ENCODE measurements at places on chromosomes 1 and 21.

- no peak for DNase-seq
These were observed 1863.5 kb downstream of the MRPL39 start for GRCh38 chr21:23743821-23744220.

DNA sequence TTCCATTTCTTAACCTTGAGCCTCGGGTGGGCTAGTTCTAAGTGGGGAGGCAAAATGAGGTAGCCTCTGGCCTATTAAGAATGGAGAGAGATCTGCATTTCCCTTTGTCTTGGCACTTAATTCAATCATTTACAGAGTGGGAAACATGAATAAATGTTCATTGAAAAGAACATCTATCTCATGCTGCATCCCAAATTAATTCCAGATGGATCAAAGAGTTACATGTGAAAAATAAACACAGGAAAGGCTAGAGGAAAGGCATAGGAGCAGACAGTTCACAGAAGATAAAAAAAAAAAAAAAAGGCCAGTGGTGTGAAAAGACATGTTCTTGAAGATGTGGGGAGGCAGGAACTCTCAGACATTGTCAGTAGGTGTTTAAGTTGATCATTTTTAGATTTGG lies 35.7 kb upstream of the EPS8L3 start:
- no peak for DNase-seq

GRCh38 chr1:150018165-150018564 lies 7.6 kb upstream of the OTUD7B start:
- DNase-seq = no peak

DNA sequence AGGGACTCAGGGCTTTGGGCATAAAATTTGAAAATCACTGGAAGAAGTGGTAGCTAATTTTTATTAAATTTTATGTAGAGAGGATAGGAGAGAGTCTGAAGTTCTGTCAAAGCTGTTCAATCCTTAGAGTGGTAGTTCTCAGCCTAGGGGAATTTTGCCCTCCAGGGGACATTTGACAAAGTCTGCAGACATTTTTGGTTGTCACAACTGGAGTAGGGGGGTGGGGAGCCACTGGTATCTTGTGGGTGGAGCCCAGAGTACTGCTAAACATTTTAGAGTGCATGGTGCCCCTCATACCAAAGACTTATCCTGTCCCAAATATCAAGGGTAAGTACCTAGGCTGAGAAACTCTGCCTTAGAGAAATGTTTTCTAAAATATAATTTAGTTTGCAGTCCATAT lies 30.2 kb downstream of the RASAL2 start:
- no peak for DNase-seq

GRCh38 chr1:95496773-95497172 lies 262.8 kb downstream of the RWDD3 start:
- no peak for DNase-seq

DNA sequence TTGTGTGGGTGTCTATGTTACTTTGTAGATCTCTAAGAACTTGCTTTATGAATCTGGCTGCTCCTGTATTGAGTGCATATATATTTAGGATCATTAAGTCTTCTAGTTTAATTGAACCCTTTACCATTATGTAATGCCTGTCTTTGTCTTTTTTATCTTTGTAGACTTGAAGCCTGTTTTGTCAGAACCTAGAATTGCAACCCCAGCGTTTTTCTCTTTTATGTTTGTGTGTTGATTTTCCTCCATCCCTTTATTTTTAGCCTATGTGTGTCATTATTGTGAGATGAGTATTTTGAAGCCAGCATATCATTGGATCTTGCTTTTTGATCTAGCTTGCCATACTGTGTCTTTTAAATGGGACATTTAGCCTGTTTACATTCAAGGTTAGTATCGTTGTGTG lies 573.2 kb downstream of the BRINP3 start:
- DNase-seq = no peak

GRCh38 chr1:230772457-230773395 lies 25.5 kb downstream of the CAPN9 start:
- peak; percentile 55 for DNase-seq

DNA sequence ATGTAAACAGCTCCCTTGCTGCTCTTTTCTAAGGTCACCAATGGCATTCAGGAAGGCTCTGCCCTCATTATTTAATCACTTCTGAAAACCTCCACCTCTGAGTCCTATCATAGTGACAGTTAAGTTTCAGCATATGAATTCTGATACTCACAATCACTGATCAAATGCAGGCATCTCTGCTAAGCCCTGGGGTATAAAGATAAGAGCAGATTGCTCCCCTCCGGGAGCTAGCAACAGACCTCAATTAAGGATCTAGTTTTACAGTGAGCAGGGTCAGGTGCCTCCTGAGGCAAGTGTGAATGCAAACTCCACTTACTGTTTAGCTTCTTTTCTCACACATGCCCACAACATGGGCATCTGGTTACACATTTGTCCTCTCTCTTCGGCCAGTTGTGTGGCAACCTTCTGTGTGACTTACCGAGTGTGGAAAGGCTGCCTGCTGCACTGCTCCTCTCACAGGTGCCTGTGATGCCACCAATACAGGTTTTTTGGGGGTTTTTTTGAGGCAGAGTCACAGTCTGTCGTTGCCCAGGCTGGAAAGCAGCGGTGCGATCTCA lies 15.0 kb downstream of the IL10RB start:
- no peak for DNase-seq

DNA sequence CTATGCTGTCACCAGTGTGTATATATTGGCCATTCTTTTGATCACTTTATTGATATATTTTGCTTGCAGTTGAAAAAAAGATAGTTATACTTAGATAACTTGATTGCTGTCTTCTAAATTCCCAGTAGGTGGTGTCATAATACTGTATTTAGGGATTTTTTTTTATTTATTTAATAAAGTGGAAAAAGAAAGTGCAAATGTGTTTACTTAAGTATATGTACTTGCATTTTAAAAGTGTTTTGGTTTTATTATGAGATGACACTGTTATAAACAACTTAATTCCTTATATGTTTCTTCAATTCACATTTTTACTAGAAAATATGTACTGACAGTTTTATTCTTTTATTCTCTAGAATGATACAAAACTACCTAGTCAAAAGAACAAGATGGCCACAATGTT lies 164.8 kb downstream of the USP25 start:
- DNase-seq = no peak

- DNase-seq = no peak
These were observed 5.8 kb upstream of the LMNA start for GRCh38 chr1:156108664-156109241.

- DNase-seq = peak; percentile 66
These were observed 11.6 kb upstream of the HIPK1 start for GRCh38 chr1:113917400-113918082.

GRCh38 chr1:109786531-109787021 lies 22.9 kb upstream of the EPS8L3 start:
- no peak for DNase-seq

DNA sequence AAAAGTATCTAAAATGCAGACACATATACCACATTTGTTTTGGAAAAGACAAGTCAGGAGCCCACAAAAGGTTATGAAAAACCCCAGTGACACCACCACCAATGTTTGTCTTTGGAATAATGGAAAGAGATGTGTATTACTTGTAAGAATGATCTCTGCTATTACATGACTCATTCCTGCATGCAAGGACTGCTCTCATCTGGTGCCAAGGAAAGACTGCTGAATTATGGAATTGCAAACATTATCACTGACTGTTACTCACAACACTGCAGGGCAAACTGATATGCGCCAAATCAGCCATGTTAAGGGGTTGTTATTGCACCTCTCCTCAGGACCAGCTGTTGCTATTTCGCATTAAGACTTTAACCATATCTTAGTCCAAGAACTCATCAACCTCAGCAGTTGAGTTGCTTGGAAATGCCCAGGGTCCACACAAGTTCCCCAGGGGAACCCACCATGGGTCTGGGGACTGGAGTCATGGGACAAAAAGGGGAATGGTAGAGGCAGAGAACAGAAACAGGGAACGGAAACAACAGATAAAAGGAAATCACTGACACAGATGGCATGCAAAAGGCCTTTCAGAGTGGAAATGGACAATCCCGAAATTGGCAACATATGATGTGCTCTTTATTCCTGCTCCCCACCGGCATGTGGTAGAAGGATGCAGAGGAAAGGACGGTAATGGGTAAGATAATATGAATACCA lies 34.4 kb downstream of the CAPZB start:
- DNase-seq = peak; percentile 89

GRCh38 chr1:169103480-169103893 lies 3.0 kb upstream of the ATP1B1 start:
- no peak for DNase-seq

- peak; percentile 96 for DNase-seq
These were observed 44.0 kb downstream of the EIF2D start for GRCh38 chr1:206568256-206568655.

DNA sequence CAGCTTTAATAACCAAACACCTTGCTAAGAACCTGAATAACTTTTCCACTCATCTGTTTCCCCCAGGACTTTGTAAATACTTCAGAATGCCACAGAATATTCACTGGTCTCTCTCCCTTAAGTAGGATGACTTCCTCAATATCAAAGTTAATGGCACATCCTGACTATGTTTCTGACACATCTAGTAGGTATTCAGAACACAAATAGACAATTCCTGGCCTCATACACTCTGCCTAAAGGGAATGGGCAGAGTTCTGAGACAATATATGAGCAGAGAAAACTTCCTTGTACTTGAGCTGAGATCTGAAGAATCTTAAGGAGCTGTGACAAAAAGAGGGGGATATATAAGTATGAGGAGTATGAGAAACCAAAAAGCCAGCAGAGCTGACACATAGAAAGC lies 34.8 kb downstream of the ANKRD13C start:
- peak; percentile 82 for DNase-seq
